ENCODE measurements at places on chromosomes 3 and 15.

- peak; percentile 50 for DNase-seq
Measured at GRCh38 chr15:29675791-29676301, 146.4 kb downstream of the TJP1 start.

DNA sequence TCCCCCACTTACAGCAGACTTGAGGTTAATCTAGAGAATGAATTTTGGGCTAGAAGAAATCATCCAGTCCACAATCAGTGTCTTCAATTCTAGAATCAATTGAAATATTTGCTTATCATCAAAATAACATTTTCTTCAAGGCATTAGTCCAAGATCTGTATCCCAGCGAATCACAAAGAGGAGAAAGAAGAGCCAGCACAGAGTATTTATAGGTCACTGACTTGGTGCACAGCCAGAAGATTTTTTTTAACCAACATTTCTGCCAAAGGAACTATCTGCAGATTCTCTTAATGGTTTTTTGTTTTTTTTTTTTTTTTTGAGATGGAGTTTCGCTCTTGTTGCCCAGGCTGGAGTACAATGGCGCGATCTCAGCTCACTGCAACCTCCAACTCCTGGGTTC is 178.2 kb downstream of the TNIK start:
- no peak for DNase-seq

GRCh38 chr15:66894363-66894762 is 171.0 kb upstream of the SMAD3 start:
- no peak for DNase-seq

DNA sequence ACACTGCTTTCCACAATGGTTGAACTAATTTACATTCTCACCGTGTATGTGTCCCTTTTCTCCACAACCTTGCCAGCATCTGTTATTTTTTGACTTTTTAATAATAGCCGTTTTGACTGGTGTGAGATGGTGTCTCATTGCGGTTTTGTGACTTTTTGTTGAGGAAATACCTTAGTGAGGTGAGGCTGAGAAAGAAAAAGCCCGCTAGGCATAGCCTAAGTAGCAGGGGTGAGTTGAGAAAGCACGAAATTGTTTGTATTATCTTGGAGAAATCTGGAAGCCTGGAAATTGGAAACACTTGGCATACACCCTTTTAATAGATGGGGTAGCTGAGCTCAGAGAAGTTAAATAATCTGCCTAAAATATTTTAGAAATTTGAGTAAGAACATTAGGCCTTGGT is 61.5 kb upstream of the CFAP161 start:
- no peak for DNase-seq

DNA sequence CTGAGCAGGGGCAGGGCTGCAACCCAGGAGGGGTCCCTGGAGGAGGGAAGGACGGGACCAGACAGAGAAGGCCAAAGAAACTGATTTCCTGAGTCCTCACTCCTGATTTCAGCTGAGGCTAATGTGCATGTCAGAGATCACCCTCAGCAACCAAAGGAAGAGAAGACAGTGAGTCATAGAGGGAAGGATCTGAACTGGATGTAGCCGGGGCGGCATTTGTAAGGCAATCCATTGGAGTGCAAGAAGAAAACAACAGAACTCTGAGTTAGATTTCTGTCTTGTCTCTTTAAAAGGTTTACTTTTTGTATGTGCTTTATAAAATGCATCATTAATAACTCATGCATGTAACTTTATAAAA is 105.3 kb upstream of the AGBL1 start:
- DNase-seq = no peak

GRCh38 chr15:71756599-71757352 is 53.6 kb upstream of the NR2E3 start:
- DNase-seq = no peak

DNA sequence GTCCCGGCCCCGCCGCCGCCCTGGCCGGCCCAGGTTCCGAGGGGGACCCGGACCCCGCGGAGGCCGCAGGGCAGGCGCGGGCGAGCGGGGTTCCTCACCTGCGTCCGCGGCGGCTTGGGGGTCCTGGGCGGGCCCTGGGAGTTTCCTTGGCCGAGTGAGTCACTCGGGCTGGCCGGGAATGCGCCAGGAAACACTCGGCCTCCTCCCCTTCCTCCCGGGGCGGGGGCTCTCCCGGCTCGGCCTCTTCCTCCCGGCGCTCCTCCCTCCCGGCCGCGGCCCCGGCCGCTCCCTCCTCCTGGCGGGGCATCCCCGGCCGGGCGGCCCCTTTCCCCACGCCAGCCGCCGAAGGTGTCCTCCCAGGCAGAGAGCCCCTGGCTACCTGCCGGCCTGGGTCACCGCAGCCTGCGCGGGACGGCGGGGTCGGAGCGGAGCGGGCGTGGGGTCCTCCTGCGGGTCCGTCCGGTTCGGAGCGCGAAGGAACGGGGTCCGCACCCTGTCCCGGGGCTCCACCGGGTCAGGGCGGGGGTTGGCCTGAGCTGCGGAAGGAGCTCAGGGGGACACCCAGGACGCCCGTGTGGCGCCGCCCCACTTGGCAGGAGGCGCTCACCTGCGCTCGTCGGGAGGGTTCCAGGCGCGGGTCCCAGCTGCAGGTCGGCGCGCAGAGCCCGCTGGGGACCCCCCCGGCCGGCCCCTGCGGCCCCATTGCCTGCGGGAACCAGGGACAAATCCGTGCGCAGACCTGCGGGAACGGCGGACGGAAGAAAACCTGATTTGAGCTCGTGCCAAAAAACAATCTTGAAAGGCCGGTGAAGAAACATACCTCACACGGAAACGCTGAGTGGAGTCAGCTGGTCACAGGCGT is at the start of gene CYFIP1:
TSS of gene CYFIP1 (minus strand) at position 180 of the 862 bp plus-strand sequence. CDS start 33,083 bp downstream, outside the sequence.
- peak; percentile 96 for DNase-seq

DNA sequence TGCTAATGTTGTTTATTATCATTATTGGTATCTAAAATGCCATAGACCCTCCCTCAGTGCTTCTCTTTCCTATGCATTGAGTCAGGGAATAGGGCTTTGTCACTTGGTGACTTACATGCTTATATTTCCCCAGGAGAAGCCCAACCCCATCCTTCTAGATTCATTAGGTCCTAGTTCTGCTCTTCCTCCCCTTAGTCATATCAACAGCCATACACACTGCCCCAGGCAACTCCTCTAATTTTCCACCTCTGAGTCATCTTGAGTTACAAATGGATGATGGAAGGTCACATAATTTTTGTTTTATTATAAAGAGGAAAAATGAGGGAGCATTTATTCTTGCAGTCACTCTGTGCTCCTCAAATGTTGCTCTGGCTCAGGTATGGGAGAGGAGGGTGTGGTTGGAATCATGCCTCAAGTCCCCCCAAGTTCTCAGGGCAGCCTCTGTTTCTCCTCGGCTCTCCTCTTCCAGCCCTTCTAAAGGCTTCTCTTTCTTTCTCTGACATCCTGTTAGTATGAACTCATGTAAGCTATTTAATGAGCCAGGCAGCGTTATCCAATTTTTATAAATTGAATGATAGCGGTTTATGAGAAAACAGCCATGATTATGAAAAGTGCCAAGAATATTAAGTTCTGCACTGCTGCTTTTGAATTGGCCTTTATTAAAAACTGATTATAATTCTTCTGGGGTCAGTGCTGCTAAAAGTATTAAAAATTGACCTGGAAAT is 45.6 kb upstream of the FSTL1 start:
- no peak for DNase-seq

DNA sequence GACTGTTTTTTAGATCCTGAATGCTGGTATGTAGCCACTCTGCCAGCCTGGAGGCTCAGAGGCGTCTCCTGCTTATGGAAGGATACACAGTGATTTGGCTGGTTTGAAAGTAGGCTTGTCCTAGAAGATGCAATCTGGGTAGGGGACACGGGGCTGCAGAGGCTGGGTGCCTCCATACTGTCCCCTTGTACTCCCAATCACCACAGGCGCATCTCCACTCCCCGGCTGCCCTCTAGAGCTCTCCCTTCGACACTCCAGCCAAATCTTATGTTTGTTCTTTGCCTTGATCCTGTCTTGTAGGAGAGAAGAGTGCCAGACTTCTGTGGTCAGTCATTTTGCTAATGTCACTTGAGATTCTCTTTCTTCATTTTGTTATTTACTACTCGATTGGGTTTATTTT is 168.8 kb upstream of the THRB start:
- DNase-seq = no peak

- no peak for DNase-seq
Measured at GRCh38 chr3:134339331-134339730, 34.9 kb downstream of the AMOTL2 start.

DNA sequence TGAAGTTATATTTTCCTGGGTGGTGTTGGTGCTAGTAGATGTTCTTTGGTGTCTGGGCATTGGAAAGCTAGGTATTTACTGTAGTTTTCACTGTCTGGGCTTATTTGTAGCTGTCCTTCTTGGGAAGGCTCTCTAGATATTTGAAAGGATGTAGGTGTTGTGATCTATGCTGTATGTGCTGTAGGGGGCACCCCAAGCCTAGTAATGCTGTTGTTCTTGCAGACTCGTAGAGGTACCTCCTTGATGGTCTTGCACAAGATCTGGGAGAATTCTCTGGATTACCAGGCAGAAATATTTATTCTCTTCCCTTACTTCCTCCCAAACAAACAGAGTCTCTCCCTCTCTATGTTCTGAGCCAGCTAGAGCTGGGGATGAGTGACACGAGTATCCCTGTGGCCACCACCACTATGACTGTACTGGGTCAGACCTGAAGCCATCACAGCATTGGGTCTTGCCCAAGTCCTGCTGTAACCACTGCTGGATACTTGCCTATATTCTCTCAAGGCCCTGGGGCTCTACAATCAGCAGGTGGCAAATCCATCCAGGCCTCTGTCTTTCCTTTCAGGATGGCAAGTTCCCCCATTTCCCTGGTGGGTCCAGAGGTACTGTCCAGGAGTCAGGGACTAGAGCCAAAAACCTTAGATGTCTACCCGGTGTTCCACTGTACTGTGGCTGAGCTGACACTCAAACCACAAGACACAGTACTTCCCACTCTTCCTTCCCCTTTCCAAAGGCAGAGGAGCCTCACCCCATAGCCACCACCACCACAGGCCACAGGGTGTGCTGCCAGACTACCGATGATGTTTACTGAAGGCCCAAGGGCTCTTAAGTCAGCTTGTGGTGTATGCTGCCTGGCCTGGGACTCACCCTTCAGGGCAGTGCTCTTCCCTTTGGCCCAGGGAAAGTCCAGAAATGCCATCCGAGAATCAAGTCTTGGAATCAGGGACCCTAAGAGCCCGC is 195.2 kb upstream of the DPPA4 start:
- DNase-seq = peak; percentile 18

DNA sequence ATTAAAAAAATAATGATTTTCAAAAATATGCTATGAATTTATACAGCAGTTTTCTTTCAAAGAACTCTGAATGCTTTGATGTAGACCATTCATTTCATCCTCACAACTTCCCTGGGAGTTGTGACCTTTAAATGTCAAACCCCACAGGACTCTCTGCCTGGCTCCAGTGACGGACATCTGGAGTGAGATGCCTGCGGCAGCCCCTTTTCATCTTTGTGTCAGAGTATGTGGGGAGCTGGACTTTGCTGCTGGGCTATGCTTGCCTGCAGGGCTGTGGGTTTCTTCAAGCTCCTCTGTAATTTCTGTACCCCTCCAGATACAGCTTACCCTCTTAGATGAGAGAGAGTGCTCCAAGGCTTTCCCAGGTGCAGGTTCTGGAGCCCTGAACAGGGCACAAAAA is 70.6 kb upstream of the RASGRP1 start:
- DNase-seq = no peak

- no peak for DNase-seq
Measured at GRCh38 chr3:30811151-30811795, 83.2 kb downstream of the GADL1 start.

- no peak for DNase-seq
Measured at GRCh38 chr15:51869060-51869421, 39.6 kb downstream of the TMOD3 start.

- DNase-seq = no peak
Measured at GRCh38 chr15:71186267-71186666, 71.0 kb downstream of the THSD4 start.

DNA sequence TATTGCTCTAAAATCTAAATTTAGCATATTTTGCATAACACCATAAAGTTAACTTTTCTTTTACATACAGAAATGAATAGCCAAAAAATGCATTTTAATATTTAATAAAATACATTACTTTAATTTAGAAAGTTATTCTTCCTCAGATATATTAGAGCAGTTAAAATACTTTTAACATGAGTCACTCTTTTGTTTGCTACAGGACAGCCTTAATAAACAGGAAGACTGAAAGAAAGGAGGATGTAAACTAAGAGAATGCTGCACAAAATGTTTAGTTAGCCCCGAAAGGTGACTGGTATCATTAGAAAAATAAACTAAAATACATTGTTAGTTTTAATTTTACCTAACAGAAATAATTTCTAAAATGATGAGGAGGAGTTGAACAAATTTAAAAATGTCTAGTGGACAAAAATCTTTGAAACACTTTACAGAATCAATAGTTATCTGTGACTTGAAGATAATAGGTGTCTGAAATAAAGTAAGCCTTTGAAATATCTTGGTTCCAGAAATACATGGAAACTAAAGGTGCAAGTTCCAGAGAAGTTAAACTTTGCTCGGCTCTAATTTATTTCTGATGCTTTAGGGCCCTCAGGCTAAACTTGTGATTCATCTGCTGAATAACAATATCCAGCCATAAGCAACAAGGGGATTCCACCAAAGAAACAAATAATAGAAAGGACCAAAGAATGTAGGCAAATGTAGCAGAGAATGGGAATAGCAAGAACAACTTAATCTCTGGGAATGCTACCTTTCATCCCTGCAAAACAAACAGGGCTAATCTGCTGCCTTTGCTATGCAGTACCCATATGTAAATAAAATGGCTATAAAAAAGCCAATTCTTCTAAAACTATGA is 138.3 kb upstream of the UBP1 start:
- DNase-seq = no peak

GRCh38 chr3:122111974-122112373 is 56.8 kb downstream of the CD86 start:
- no peak for DNase-seq

GRCh38 chr3:66153481-66154443 is 67.0 kb upstream of the SLC25A26 start:
- DNase-seq = peak; percentile 11

DNA sequence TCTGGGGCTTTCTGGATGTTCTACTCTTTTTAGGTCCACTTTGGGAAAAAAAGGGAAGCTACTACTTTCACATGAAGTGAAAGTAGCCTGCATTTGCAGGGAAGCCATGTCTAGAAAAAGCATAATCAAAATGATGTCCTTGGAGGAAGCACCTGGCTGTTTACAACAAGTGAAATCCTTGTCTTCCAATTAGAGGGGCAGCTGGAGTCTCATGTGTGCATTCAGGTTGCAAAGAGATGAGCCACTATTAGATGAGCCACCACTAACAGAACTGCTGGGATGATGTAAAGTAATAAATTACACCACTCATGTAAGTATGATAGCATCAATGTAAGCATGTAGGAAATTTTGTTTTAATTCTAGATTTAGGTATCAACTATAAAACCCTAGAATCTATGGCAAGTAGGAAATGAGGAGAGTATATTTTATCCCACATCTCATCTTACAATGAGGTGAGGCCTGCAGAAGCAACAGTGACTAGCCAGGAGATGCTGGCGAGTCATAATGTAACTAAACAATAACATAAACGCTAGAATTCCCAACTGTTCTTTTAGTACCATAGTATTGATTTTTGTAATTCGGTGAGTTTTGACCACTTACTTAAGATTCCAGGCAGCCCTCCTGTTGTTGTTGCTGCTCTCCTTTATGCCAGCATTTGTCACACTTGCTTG is 75.9 kb downstream of the TMEM108 start:
- DNase-seq = no peak

- no peak for DNase-seq
Measured at GRCh38 chr15:83578691-83579090, 75.2 kb upstream of the ADAMTSL3 start.

GRCh38 chr3:58639001-58639400 is 27.6 kb downstream of the FAM3D start:
- DNase-seq = no peak

- DNase-seq = no peak
Measured at GRCh38 chr3:131484496-131485111, 18.2 kb downstream of the MRPL3 start.

All from iPS-NIHi11 (cell line).